ENCODE measurements at places on chromosomes 12 and 14.
A peak's percentile ranks its signal among the peaks of the same experiment; 100 is the strongest.

DNA sequence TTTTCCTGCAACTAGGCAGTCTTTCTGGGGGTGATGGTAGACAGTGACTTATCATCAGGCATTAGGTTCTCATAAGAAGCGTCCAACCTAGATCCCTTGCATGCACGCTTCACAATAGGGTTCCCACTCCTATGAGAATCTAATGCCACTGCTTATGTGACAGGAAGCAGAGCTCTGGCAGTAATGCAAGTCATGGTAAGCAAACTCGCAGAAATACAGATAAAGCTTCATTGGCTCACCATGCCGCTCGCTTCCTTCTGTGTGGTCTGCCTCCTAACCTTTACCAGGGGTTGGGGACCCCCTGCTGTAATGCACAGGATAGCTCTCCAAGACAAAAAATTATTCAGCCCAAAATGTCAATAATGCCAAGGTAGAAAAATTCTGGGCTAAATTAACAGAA, 864.2 kb downstream of the TRHDE start:
- DNase-seq, result no peak

- DNase-seq, result no peak
These were observed 4.9 kb upstream of the ASIC1 start for GRCh38 chr12:50052544-50052943.

DNA sequence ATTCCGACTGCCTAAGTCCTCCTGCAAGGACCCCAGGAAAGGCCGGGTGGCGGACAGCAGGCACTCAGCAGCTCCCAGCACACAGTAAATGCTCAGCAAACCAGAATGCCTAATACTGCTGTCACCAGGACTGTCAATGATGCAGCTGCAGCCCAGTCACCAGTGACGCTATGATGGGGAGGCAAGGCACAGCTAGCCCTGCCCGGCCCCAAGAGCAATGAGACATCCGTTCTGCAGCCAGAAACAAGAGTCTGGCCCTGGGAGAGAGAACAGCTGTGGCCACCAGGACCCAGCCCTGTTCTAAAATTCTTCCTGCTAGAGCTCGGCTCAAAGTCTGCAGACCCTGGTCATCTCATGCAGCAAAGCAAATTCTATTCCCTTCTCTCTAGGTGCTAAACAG, 69.8 kb downstream of the NCOR2 start:
- DNase-seq, result no peak

DNA sequence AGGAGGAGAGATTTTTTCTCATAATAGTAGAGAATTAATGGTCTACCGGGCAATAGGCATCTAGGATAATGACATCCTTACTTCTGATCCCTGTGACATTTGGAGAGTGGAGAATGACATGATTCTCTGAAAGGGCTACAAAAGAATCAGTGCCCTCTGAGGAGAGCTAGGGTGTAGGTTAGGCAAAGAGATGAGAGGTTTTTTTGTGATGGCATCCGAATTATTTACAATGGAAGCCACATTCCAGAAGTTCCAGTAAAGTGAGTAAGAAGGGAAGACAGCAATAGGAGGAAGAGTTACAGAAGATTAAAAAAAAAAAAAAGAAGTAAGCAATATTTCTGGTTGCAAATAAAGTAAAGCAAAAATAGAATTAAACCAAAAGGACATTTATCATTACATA, 478.0 kb downstream of the RMST start:
- no peak for DNase-seq

DNA sequence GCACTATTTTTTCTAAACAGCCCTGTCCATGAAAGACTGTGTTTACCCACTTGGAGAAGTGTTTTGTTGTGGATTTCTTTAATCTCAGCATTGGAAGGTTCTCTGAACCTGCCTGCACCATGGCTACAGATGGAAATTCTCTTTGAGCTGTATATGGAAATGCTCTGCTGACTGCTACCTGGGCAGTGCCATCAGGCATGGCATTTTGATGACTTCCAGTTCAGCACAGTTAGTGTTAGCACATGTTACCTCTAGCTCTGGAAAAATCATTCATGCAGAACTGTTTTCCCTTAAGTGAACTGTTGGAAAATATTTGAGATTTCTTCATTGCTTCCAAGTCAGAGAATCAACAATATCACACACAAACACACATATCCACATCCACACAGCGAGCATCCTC, 52.6 kb upstream of the RIC8B start:
- no peak for DNase-seq

- DNase-seq, result no peak
These were observed 111.3 kb downstream of the TSHR start for GRCh38 chr14:81066672-81067071.

GRCh38 chr12:115962216-115962615, 315.3 kb downstream of the MED13L start:
- no peak for DNase-seq

DNA sequence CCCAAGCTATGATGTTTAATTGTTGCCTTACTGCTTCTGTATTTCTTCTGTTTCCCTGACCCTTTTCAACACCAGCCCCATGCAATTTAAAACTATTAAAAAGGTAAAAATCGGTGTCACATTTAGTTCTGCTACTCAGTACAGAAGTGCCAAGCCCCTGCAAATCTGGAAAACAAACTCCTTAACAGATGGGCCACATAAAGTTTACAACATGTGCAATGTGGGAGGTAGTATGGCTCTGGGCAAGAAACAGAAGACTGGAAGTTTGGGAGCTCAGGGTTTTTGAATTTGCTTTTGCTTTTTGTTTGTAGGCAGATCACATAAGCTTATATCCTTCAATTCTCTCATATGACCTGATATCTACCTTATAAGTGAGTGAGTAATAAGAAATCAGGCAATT, 404.0 kb upstream of the ATP2B1 start:
- peak; percentile 28 for DNase-seq

DNA sequence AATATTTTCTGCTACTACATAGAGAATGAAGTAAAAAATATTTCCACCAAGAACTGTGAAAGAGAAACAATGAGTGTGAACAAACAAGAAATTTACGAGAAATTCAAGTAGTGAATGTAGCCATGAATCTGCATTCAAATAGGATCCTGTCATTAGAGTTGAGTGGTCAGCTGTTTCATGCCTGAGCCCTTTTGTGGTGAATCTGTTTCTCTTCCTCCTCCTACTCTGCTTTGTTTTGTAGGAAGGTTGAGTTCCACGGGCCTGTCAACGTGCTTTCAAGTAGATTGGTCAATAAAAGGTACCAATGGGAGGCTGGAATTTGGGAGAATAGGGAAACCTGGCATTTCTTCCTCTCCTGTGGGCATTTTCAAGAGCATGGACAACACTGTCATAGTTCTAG, 1749.6 kb upstream of the FLRT2 start:
- DNase-seq, result no peak

DNA sequence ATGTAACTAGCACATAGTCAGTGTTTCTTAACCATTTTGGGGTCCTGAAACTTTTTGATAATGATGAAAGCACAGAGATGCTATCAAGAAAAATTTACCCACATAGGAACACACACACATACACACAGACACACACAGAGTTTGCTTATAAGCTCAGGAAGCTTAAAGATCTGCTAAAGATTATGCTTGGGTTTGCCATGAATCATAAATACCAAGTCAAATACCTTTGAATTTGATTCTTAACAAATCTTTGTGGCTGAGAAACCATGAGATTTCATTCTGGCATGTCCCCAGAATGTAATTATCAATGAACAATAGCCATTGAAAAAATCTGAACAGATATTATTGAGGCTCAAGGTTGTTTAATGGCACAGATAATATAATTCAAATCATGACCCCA, 89.2 kb downstream of the NTS start:
- no peak for DNase-seq

- peak; percentile 71 for DNase-seq
These were observed 17.4 kb downstream of the SDSL start for GRCh38 chr12:113439606-113440030.

- DNase-seq, result no peak
These were observed 53.5 kb upstream of the PPP1R12A start for GRCh38 chr12:79988368-79988767.

DNA sequence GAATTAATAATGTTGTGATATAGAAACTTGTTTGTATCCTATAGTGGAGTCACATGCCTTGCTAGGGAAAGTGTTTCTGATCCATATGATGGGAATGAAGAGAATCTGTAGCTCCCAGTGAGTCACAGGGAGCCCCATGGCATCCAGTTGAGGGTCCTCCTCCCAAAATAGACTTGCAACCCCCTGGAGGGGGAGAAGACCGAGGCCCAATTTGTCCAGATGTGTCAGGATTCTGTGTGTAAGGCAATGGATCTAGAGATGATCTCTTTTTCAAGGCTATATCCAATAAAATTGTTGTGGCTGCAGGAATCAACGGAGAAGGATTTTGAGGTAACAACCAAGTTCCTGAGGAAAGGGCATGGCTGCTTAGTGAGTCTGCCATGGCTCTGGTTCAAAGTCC, 121.8 kb downstream of the BCL11B start:
- DNase-seq, result no peak

- DNase-seq, result no peak
These were observed 35.4 kb upstream of the EIF5 start for GRCh38 chr14:103298620-103299019.

DNA sequence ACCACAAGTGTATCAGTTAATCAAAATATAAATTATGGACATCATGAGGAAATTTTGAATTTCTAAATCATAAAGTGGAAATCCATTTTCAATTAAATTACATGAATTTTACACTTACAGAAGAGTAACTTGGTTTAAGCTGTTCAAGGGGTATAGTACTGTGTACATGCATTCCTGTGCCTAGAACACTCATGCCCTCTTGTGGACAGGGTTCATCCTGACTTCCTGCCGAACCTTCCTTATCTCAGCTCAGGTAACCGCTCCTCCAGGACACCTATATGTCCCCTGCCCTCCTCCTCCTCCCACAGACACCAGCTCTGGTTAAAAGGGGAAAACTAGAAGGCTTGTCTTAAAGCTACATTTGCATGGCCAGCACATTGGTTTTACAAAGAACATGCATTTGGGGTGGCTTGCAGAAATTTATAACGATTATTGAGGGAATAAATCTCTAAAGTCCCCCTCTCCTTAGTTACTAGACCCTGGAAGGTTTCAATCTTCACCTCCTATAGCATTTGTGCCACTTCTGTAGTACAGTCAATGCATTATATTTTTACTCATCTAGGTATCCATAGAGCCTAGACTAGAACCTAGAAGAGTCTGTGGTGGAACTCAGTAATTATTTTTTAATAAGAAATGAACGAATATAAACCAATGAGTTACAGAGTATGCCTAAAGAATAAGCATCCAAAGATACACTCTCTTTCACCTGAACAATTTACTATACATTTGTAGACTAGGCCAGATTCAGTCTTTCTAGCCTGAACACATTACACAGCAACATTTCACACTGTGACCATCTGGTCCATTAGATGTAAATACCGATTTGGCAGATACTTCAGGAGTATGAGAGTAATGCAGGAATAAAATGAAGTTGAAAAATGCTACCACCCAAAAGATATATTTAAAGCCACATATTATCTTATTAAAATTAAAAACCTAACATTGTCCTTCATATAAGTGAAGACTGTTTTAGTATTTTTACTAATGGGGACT, 345.6 kb downstream of the PAWR start:
- peak; percentile 49 for DNase-seq

GRCh38 chr12:131699434-131699833, 11.5 kb upstream of the SFSWAP start:
- no peak for DNase-seq

GRCh38 chr12:9725213-9725870, 7.6 kb downstream of the CLECL1 start:
- DNase-seq, result no peak

DNA sequence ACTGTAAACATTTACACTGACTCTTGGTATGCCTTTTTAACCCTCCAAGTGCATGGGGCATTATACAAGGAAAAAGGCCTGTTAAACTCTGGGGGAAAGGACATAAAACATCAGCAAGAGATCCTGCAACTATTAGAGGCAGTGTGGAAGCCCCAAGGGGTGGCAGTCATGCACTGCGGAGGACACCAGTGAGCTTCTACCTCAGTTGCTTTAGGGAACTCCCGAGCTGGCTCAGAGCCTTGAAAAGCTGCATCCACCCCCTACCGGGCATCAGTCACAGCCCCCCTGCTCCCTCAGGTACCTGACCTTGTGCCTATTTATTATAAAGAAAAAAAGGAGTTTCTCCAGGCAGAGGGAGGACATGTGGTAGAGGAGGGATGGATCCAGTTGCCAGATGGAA, 695.6 kb upstream of the LMO3 start:
- DNase-seq, result no peak
